Smooth muscle cell of trachea (primary cell): ENCODE measurements at places on chromosomes 1 and 21. TPM values are rescaled to one million over a fixed set of nuclear protein-coding genes. Genes with fewer than 3 reads are reported as not detected.

The ASPM gene
- 2.0 and 60.8 TPM in 2 replicates for total RNA-seq

The PTP4A2 gene
- 312 and 322 TPM in 2 replicates for total RNA-seq

The TAGLN2 gene
- 318 and 504 TPM in 2 replicates for total RNA-seq

The WNT4 gene
- total RNA-seq, result not detected in 2 replicates

The S100A1 gene
- 0.17 TPM in 1 of 2 replicates, not detected in the other for total RNA-seq
